ENCODE measurements at places on chromosomes 12 and 14.

- DNase-seq, result no peak
Measured at GRCh38 chr14:89797148-89797547, 157.4 kb downstream of the EFCAB11 start.

- DNase-seq, result no peak
Measured at GRCh38 chr12:88924162-88924561, 343.9 kb upstream of the KITLG start.

- DNase-seq, result no peak
Measured at GRCh38 chr14:65336191-65336591, 76.3 kb upstream of the FUT8 start.

GRCh38 chr12:107782067-107782466, 7.6 kb downstream of the ASCL4 start:
- no peak for DNase-seq

DNA sequence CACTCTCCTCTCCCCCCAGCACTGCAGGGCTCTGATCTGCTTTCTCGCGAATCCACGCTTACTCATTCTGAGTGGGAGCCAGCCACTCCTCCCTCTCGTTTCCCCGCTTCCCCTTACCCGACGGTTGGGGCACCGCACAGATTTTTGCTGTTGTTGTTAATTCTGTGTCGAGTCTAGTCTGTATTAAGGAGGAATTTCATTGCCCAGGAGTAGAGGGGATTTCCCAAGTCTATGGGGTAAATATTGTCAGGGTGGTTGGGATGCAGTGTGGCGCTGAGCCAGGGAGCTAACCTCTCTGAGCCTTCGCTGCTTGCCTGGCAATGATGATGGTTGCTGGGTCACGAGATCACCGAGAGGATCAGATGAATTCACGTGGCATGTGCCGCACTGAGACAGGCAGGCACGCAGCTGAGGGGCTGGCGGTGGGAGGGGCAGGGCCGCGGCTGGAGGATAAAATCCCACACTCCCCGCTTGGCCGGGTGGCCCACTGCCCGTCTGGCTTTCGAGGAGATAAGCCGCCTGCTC, 18.5 kb downstream of the NCOR2 start:
- no peak for DNase-seq

GRCh38 chr12:110280392-110280778, 662 bp upstream of the ATP2A2 start:
- DNase-seq, result no peak

- DNase-seq, result no peak
Measured at GRCh38 chr12:106645074-106645421, 62.2 kb downstream of the RFX4 start.

GRCh38 chr12:9799961-9800360, 27.3 kb upstream of the KLRF1 start:
- no peak for DNase-seq

Measured in non-pigmented ciliary epithelial cell (primary cell).